Urothelium cell line (cell line): ENCODE measurements at places on chromosomes 7 and 10.
A peak's percentile ranks its signal among the peaks of the same experiment; 100 is the strongest.

DNA sequence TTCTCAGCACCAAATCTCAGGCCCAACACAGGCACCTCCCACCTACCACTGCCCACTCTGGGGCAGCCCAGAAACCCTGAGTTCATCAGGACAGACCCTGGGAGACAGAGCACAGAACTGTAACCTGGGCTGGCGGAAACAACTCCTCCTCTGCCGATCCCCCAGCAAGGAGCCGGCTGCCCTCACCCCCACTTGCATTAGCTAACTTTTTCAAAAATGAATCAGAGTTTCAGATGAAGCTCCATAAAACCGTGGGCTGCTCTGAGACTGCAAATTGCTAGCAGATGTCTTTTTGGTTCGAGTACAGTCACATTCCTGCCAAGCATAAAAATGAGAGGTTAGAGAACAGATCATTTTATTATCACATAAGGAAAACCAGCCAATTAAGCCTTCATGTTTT is 93.4 kb upstream of the PARD3 start:
- no peak for DNase-seq

- DNase-seq, result no peak
These were observed 85.6 kb upstream of the ANLN start for GRCh38 chr7:36304099-36304425.

- peak; percentile 92 for DNase-seq
These were observed 94.5 kb downstream of the SEC61G start for GRCh38 chr7:54664235-54665228.

- DNase-seq, result no peak
These were observed 64.3 kb upstream of the ANTXRL start for GRCh38 chr10:46222364-46222935.

DNA sequence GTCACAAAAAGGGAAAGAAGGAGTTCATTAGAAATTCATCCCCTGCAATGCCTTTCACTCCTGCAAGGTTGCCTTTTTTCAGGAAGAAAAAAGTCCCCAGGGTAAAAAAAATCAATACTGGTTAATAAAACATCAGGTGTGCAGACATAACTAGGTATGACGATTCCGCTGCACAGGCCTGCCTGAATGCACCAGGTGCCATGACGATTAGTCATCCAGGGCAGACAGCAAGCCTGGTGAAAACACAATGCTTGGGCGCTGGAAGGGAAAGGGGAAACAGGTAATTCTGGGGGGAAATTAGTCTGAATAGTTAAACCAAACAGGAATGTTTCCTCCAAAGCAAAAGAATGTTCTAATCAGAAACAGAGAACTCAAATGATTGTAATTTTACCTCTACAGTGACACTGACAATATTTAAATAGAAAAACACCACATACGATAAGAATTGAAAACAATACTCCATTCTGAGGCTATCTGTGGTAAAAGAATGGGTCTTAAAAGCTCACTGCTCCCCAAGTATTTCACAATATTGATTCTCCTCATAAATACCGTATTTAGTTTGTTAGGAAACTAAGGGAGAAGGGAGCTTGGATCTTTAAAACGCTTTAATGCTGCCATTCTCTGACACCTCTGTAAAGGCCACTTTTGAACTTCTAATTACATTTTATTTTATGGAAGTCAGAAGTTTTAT is 45.2 kb downstream of the VPS41 start:
- peak; percentile 44 for DNase-seq

- DNase-seq, result no peak
These were observed 83.7 kb upstream of the DUSP5 start for GRCh38 chr10:110413903-110414547.

DNA sequence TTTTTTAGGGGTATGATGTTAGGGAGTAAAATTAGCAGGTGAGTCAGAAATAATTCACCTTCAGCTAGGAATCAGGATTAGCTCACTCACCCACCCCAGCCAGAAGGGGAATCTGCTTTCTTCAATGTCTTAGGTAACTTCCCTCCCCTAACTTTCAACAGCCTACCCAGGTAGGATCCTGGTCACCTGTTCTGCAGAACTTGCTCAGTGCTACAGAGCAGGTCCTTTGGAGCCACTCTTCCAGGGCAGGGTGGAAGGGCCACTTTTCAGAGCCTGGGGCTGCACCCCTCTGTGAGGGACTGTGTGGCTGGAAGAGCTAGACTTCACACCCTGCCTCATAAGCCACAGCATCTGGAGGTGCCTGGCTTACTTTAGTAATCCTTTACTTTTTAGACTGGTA is 58.1 kb downstream of the SHH start:
- no peak for DNase-seq

DNA sequence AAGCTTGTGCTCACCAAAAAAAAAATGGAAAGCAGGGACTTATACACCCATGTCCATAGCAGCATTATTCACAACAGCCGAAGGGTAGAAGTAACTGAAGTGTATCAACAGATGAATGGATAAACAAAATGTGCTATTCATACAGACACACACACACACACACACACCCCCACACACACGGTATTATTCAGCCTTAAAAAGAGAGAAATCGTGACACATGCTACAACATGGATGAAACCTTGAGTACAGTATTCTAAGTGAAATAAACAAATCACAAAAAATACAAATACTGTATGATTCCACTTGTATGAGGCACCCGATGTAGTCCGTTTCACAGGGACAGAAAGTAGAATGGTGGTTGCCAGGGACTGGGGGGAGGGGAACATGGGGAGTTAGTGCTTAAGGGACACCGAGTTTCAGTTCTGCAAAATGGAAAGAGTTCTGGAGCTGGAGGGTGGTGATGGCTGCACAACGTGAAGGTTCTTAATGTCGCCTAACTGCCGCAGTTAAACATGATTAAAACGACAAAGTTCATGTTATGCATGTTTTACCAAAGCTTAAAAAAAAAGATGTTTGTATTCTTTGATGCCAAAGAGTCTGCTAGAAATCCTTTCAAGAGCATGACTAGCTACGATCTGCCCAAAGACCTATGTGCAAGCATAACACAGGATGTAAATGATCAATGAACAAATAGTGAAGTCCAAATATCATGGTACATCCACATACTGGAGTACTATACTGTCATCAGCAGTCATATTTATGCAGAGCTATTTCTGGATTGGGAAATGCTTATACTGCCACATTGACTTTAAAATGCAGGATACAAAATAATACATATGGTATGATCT is 7.2 kb downstream of the TNS3 start:
- DNase-seq, result no peak

DNA sequence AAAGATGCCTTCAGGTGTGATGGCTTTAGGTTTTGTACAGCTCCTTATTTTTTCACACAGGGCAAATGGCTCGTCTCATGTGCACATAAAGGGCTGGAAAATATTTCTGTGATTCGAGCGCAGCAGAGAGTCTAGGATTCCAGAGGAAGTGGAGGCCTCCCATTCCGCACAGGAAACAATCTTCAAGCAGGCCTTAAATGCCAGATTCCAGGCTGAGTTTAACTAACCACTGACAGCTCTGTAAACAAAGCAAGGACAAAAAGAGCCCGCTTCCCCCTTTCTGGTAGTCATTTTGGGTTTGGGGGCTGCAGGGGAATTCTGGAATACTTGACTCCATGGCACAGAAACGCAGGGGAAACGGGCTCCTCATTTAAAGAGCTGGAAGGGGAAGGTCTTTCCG is 87.2 kb downstream of the CALD1 start:
- DNase-seq, result no peak

- no peak for DNase-seq
These were observed 53.4 kb downstream of the PPP1R3C start for GRCh38 chr10:91579329-91579985.

DNA sequence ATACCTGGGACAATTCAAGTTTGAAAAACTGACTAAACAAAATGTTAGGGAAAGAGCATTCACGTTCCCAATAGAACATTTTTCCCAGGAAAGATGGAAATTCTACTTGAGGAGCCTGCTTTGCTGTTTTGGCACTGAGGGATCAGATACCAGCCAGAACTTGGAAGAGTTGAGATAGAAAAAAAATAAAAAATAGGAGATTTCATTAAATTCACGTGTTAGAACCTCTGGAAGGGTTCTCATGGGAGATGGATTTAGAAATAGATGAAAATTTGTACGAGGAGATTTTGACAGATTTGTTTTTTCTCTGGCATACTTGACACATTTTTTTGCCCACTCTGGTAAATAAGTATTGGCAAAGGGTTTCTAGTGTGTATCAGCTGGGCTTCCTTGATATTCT is 63.7 kb downstream of the CELF2 start:
- no peak for DNase-seq

DNA sequence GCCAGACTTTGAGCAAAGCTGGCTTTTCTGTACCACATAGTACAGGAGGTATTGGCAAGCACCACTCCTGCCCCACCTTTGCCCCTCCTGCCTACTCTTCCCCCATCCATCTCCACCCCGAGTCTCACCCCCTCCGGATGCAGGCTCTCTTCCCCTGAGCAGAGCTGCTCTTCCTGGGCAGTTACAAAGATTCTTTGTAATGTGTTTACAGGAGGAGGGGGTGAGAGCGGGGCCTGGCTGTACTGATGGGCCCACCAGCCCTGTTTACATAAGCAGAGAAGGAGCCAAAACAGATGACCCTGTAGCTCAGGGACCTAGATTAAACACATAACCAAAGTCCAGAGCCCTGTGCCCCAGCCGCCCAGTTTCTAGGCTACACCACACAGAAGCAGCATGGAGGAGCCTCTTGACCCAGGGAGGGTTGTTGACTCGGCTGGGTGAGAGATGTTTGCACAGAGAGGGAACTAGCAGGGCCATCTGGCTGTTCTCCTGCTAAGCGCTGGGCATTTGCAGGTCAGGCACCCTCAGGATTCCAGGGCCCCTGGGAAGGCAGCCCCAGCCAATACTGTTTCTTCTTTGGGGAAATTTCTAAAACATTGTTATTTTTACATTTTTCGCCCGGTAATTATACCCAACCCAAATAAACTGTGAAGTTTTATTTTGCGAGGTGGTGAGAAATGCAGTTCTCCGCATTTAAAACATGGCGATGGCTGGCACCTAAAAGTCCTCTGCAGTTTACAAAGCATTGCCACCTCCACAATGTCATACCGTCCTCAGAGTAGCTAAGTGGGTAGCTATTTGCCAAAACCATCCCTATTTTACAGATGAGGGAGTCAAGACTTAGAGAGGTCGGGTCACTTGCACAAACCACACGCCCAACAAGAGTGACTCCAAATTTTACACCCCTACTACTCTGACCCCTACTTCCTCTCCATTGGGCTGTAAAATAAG is 11.4 kb upstream of the ZKSCAN1 start:
- no peak for DNase-seq

GRCh38 chr7:103594186-103594585 is 148.2 kb upstream of the SLC26A5 start:
- no peak for DNase-seq

- DNase-seq, result no peak
These were observed 99.9 kb upstream of the RNF32 start for GRCh38 chr7:156540619-156541165.

DNA sequence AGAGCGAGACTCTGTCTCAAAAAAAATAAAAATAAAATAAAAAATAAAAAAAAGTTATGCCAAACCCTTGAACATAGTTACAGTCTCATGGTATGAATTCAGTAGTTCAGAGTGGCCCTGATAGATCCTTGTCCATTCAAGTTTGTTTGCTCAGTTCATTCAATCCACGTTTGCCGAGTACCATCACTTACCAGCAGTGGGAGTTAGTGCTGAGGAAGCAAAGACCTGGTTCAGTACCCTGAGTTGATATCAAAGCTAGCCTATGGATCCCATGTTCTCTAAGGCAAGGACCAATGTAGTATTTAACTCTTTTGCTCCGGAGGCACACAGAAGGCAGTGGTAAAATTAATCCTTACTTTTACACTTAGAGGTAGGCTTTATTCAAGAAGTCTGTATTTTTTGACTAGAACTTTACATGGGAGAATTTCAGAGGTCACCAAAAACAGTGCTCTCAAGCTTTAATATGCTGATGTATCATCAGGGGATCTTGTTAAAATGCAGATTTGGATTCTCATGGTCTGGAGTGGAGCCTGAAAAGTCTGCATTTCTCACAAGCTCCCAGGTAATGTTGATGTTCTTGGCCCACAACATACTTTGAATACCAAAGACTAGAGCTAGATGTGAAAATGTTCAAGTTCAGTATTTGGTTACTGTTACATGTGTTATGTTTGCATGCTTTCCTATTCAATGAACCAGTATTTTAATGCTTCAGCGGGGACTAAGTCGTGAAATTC is 38.1 kb upstream of the HBP1 start:
- no peak for DNase-seq

GRCh38 chr10:29346296-29347001 is 57.6 kb downstream of the LYZL1 start:
- no peak for DNase-seq

- DNase-seq, result peak; percentile 62
These were observed 103.0 kb upstream of the LSM8 start for GRCh38 chr7:118080947-118081346.

DNA sequence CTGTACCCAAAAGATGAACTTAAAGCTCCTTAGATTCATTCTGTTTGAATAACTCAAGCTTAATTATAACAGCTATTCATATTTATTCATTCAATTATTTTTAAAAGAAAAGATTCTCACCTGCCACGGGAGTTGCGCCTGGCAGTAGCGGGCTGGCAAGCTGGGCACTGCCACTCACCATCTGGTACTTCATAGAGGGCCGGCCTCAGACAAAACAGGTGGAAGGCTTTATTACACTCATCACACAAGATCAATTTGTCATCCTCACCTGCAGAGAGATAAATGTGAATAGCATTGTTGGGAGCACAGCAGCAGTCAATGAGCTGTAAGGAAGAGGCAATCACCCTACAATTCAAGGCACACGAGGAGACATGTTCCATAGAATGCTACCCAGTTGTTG is 15.8 kb downstream of the FZD9 start:
- DNase-seq, result no peak

- DNase-seq, result no peak
These were observed 20.9 kb upstream of the MGMT start for GRCh38 chr10:129446183-129446581.

- DNase-seq, result no peak
These were observed 886.7 kb upstream of the GHITM start for GRCh38 chr10:83252596-83252995.

- DNase-seq, result no peak
These were observed 66.2 kb upstream of the BTBD16 start for GRCh38 chr10:122204691-122205489.

DNA sequence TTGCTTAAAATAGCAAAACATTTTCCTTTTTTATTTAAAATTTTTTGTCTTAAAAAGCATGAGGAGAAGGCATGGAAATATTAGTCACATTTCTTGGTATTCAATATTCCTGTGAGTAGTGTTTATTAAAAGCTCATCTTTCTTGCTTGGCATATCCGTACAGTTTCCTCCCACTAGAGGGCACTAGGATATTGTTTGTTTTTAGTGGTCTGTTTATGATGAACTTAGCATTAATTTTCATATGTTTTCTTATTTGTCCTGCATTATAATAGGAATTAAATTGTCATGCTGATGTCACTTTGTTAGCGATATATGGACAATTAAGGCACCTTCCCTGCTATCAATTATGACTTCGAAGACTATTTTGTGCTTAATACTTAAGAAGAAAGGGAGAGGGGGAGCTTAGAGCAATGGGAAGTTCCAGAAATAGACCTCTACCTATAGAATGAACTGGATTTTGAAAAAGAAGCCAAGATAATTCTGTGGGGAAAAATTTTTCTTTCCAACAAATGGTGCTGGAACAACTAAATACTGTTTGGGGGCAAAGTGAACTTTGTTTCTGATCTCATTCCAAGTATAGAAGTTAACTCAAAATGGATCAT is 91.0 kb upstream of the STRIP2 start:
- DNase-seq, result no peak

GRCh38 chr10:98168147-98168546 is 33.7 kb downstream of the R3HCC1L start:
- DNase-seq, result no peak
